Stimulated activated naive CD4-positive, alpha-beta T cell (primary cell): ENCODE measurements at places on chromosomes 13 and 19.

- no peak for DNase-seq
These were observed 12.9 kb downstream of the SPC24 start for GRCh38 chr19:11142528-11143171.

GRCh38 chr13:48066310-48066989 is 28.5 kb downstream of the MED4 start:
- DNase-seq, result no peak

- DNase-seq, result no peak
These were observed 7.7 kb downstream of the RNF113B start for GRCh38 chr13:98169331-98169730.

- no peak for DNase-seq
These were observed 78.7 kb downstream of the WTIP start for GRCh38 chr19:34560229-34560628.

GRCh38 chr13:99103536-99103935 is 97.1 kb upstream of the UBAC2 start:
- no peak for DNase-seq

- DNase-seq, result no peak
These were observed 6.5 kb upstream of the SCEL start for GRCh38 chr13:77528834-77529500.

DNA sequence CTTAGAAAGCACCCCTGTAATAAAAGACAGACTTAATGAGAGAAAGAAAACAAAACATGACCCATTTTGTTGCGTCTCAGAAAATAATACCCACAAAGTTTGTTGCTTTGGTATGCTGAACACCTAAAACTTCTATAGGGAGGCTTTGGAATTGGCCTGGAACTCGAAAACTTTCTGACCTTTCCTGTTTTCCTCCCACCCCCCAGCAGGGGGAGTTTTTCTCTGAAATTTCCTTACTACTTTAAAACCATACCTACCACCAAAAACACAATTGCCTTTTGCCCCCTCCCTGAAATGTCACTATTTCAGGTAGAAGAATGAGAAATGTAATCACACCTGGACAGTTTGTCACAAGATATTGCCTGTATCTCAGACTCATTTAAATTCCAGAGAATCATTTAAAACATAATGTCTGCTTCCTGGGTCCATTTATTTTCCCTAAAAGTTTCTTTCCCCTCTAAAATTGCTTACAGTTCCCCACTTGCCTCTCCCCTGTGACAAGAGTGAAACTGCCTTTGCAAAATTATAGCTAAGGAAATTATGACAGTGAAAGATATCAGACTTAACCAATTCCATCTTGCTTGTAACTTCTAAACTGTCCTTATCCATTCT is 2700.2 kb downstream of the PCDH9 start:
- no peak for DNase-seq
